ENCODE measurements at places on chromosomes 1 and 21.

- DNase-seq: no peak
Observed at GRCh38 chr1:33599516-33600115, 127.2 kb downstream of the ZSCAN20 start.

DNA sequence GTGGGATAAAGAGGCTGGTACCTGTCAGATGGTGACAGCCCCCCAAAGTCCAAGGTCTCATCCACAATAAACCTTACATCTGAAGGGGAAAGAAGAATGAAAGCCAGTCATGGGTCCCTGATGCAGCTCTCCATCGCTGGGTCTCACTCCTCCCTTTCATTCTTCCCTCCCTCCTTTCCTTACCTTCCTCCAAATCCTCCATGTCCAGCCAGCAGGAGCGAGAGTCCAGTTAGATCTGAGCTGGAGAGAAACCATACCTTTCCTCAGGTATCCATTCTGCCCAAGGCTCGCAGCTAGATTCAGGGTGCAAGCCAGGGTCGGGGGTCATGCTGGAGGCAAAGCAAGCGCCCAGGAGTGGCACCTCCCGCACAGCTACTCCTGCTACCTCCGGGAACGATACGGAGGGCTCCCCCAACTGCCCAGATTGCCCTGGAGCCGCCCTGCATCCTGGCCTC, 421 bp downstream of the PSRC1 start:
- no peak for DNase-seq

DNA sequence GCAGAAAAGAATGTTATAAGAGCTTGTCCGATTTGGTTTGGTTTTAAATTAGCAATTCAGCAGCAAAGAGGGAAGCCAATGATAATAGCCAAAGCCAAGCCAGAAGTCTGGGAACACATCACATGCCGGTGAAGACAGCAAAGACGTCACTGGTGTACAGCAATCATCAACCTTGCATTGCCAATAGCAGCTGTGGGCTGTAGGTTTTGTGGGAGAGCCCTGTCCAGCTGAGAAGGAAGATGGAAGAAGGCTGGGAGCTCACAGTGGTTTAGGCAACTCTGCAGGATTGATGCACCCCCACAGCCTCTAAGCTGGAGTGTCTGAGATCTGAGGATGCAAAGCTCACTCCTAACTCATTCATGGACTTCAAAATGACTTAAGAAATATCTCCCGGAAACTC, 338.7 kb downstream of the SIPA1L2 start:
- no peak for DNase-seq

DNA sequence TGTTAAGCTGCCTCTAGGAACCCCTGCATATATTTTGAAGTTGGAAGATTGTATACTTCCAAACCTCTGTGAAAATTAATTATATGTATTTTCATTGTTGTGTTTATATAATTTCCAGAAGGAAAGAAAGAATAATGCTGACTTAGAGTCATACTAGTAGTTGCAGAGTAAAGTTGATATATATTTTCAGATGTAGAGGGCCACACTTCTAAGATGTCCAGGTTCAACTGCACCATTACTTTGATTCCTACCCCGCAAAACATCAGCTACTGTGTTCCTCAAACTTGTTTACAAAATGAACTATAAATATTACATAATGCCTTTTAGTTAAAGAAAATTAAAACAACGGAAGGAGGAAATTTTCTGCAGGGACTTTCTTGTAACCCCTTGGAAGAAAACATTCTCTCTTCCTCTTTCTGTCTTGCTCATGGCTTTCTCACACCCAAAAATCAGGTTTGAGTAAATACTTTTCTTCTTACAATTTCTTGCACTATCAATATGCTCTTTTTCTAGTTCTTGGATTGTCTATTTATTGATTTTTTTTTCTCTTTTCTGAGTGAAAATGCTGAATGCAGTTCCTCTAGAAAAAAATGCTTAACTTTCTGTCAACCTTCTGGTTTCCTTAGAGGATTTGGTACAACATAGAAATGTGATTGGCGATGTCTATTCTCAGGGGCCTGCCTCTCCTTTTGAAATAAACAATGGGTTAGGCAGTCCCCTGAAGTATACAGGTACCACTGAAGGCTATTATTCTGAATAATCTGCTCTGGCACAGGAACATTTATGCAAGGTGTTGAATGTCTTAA, 867.8 kb downstream of the TTLL7 start:
- no peak for DNase-seq

- no peak for DNase-seq
Observed at GRCh38 chr1:90959352-90960206, 62.3 kb downstream of the ZNF644 start.

- no peak for DNase-seq
Observed at GRCh38 chr1:173195596-173196088, 11.5 kb downstream of the TNFSF4 start.

GRCh38 chr1:217211486-217211885, 419.4 kb downstream of the GPATCH2 start:
- DNase-seq: no peak

GRCh38 chr1:61699911-61700851, 24.8 kb downstream of the TM2D1 start:
- DNase-seq: no peak

DNA sequence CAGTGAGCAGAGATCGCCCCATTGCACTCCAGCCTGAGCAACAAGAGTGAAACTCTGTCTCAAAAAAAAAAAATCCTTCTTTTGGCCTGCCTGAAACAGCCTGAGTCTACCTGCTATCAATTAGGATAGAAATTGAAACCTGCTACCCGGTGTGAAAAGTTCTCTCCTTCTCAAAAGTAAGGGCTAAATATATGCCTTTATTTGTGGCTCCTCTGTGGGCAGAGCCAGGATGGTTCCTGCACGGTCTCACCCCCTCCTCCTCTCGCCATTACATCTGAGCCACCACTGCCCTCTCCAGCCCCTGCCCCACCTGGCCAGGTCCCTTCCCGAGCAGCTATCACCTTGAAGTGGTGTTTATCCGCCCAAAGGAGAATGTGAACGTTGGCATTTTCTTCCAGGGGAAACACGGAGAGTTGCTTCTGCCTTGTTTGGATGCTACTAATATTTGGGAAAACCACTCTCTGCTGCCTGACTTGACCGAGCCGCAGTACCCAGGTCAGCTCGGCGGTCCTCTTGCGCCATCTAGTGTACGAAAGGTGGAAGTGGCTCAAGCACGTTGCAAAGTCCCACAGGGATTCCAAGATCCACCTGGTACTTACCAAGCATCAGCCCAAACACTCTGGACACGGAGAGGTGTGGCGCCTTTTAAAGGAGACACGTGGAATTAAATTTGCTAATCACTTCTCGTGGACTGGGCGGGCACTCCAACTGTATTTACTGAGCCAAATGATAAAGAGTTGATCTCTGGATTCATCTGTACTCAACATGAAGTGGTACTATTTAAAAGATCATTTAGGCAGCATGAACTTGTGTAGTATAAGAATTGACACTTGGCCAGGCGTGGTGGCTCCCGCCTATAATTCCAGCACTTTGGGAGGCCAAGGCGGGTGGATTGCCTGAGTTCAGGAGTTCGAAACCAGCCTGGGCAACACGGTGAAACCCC, 31.9 kb downstream of the SETD4 start:
- DNase-seq: peak; percentile 36

- DNase-seq: no peak
Observed at GRCh38 chr1:15320267-15320666, 73.2 kb downstream of the FHAD1 start.

- no peak for DNase-seq
Observed at GRCh38 chr1:42430286-42431135, 25.3 kb downstream of the ZMYND12 start.

DNA sequence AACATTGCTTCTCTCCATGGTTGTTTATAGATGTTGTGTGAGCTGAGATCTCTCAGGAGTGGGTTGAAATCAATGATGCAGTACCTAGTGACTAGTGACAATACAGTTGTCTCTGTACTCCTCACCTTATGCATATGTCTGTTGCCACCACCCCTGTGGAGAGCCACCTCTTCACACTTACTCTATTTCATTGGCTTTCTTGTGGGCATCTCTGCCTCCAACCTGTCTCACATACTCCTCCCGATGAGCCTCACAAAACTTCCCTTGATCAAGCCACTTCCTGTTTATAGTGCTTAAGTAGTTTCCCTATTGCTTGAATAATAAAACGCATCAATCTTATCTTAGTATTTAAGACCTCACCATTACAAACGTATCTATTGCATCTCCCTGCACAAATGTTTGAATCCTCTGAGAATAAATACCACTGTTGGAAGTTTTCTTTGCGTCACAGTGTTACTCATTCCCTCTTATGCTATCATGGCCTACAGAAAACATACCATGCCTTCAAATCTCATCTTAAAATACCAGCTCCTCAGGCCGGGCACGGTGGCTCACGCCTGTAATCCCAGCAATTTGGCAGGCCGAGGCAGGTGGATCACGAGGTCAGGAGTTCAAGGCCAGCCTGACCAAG, 54.7 kb upstream of the GREM2 start:
- no peak for DNase-seq

- DNase-seq: no peak
Observed at GRCh38 chr1:45925728-45926287, 122.4 kb downstream of the MAST2 start.

GRCh38 chr21:41373763-41374162, 11.9 kb downstream of the MX2 start:
- no peak for DNase-seq

DNA sequence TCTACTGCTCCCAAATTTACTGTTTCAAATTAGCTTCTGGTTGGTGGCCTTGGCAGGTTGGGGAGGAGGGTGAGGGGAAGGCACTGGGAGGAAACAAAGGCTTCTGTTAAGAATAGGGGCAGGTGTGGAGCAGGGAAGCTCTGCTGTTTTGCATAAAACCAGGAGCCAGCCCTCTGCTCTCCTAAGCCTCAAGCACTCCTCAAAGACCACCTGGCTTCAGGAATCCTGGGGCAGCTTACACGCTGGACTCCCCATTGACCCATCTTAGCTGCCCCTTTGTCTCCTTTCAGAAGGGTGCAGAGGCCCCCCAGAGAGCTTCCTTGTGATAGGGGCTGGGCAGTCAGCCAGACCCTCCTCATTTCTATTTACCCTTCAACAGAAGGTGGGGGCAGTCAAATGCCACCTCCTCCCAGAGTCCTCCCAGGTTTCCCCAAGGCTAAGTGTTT, 11.5 kb upstream of the DHRS3 start:
- no peak for DNase-seq

- DNase-seq: no peak
Observed at GRCh38 chr21:43303275-43304178, 123.4 kb downstream of the SIK1 start.

DNA sequence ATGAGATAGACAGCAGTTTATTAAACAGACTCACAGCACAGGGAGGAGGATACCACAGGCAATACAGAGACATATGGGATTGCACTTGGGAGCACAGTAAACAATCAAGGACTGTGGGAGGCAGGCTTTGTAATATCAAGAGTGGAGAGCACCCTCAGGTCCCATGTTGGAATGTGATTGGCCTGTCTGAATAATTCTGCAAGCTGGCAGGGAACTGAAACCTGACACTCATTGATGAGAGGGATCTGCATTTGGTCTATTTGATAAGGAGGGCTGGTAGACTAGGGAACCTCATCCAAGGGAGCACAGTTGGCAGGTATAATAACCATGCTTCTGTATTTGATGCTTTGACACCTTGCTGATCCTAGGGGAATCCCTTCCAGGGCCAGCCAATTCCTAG, 69.9 kb upstream of the PRMT6 start:
- DNase-seq: no peak

DNA sequence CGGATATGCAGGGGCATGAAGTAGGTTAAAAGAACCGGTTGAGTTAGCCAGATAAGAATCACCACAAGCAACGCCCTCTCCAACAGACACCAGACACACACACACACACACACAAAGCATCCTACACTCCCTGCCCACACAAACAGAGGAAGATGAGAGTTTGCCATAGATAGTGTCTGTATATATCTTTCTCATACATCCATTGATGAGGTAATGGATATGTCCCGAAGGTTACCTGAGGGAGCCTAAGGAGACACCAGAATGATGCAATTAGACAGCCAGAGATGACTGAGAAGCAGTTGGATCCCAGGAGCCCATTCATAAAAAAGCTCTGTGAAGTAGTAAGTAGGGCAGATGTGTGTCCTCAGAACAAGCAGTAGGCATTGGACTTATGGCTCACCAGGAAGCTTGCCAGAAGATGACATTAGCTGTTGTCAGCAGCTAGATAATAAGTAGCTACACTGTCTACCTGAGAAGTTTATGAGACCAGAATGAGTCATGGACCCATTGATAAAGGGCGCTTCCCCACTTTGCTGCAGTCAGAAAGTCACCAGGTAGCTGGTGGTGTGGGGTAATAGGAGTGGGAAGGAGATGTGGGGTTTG, 247.0 kb downstream of the KCNT2 start:
- DNase-seq: no peak

DNA sequence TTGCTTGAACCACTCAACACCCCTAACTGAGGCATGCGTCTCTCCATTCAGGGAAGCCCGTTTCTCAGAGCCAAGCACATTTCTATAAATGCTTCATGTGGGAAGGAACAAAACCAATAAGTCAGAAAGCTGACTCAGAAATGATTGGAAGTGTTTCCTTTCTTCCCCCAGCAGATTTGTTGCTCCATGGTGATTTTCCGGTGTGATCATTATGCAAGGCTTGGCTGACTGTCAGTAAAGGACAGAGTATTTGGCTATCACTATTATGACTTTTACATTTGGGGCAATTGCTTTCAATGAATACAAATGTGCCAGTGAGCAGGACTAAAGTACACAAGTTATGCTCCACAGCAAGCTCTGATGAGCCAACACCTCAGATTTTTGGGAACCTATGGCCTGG, 53.3 kb upstream of the ZC3H11B start:
- no peak for DNase-seq

DNA sequence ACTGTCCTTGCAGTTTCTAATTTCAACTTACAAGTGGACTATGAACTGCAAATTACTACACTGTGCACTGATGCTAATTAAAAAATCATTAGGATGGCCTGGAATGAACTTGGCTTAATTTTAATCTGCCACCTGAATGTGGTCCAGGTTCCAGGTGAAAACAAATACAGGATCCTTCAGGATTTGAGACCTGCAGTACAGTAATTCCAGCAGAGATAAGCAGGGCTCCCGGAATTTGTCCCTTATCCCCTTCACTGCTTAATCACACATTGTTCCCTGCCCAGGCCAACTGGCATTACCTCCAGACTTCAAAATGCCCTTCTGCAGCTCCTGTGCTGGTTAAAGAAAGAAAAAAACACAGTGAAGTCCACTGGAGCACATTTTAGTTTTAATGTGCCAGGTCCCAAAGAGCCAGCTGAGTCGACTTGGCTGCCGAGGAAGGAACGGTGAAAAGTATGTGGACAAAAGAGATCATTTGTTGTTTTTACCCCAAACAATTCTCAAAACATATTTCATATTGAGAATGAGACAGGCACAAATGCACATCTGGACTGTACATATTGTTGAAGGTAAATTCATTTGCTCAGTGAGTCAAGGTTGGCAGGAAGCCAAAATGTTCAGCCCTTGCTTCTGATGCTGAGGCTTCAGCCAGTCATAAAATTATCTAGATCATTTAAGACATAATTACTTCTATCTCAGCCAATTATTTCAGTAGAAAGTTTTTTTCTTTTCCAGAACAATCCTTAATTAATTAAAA, 28.3 kb downstream of the DEGS1 start:
- DNase-seq: no peak

- DNase-seq: no peak
Observed at GRCh38 chr1:28249013-28249865, 10.1 kb upstream of the SESN2 start.

Measured in stimulated activated CD4-positive, alpha-beta T cell treated with anti-CD3 and anti-CD28 coated beads, Interleukin-1b, Interleukin-23, amount 100 ng/mL, for 24 hours (primary cell).